ENCODE measurements at places on chromosomes 6 and 20.

GRCh38 chr6:116364321-116364720 lies 6.4 kb upstream of the DSE start:
- no peak for DNase-seq

- DNase-seq = no peak
Measured at GRCh38 chr6:161279677-161280415, 6.0 kb upstream of the AGPAT4 start.

DNA sequence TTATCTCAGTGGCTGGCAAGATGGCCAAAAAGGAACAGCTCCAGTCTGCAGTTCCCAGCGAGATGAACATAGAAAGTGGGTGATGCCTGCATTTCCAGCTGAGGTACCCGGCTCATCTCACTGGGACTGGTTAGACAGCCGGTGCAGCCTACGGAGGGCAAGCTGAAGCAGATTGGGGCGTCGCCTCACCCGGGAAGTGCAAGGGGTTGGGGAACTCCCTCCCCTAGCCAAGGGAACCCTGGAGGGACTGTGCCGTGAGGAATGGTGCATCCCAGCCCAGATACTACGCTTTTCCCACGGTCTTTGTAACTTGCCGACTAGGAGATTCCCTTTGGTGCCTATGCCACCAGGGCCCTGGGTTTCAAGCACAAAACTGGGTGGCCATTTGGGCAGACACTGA lies 324.7 kb downstream of the GJA1 start:
- no peak for DNase-seq

- peak; percentile 13 for DNase-seq
Measured at GRCh38 chr6:151647976-151648639, 154.3 kb downstream of the CCDC170 start.

DNA sequence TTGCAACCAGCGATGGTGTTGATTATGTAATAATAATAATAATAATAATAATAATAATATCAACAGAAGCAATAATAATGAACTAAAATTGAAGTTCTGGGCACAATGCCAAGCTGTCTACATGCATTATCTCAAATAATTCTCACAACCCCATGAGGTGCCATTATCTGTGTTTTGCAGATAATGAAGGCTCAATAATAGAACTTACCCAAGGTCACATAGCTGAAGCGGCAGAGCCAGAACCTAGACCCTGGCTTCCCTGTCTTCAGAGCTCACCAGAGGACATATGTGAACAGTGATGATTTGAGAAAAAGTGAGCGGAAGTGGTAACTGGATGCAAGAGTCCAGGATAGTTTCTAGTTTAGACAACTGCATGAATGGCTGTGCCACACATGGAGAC lies 91.0 kb downstream of the HIVEP1 start:
- no peak for DNase-seq

DNA sequence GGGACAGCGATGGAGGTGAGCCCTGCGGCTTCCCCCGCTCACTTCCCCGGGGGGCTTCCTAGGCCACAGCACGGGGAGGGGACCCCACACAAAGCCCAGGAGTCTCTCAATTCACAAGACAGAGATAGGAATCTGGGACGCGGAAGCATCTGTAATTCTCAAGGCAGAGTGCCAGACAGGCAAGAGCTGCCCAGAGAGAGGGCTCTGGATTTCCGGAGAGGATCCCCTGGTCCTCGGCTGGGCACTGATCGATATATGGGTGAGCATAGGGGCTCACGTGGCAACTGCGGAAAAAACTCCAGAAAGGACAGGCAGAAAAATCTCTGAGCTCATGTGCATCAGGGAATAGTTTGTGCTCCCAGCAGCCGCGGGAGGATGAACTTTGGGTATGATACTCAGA lies 296.2 kb downstream of the NRN1 start:
- no peak for DNase-seq

DNA sequence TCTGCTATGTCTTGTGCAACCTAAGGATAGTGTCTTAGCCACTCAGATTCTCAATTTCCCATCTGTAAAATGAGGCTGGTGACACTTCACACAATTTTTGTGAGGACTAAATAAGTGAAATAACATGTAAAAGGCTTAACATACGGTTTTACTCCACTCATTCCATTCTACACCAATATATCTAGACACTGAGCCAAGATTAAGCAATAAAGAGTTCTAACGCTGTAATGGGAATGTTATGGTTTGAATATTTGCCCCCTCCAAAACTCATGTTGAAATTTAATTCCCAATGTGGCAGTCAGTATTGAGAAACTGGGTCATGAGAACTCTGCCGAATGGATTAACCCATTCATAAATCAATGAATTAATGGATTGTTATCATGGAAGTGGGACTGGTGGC lies 301.0 kb downstream of the HACE1 start:
- DNase-seq = peak; percentile 27

GRCh38 chr6:149472241-149472640 lies 12.6 kb downstream of the ZC3H12D start:
- no peak for DNase-seq

DNA sequence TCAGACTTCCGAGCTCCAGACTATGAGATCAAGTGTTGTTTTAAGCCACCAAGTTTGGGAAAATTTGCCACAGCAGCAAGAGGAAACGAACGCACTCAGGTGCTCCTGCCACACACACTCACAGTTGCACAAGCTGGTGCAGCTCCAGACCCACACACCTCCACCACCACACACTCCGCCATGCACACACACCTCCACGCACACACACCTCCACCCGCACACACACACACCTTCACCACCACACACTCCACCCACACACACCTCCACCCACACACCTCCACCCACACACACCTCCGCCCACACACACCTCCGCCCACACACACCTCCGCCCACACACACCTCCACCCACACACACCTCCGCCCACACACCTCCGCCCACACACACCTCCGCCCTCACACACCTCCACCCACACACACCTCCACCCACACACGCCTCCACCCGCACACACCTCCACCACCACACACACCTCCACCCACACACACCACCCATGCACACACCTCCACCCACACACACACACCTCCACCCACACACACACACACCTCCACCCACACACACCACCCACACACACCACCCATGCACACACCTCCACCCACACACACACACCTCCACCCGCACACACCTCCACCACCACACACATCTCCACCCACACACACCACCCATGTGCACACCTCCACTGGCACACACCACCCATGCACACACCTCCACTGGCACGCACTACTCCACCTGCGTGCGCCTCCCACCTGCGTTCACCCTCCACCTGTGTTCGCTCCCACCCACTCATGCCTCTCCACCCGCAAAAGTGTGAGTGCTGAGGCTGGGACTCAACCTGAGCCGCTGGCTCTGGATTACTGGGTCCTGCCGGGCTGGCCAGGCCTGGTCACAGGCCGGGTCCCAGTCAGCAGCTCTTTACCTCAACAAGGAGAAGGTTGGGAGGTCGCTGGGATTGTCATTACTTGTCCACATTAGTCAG lies 175.6 kb downstream of the BMP7 start:
- no peak for DNase-seq

- no peak for DNase-seq
Measured at GRCh38 chr20:62286493-62287064, 16.2 kb upstream of the ADRM1 start.

DNA sequence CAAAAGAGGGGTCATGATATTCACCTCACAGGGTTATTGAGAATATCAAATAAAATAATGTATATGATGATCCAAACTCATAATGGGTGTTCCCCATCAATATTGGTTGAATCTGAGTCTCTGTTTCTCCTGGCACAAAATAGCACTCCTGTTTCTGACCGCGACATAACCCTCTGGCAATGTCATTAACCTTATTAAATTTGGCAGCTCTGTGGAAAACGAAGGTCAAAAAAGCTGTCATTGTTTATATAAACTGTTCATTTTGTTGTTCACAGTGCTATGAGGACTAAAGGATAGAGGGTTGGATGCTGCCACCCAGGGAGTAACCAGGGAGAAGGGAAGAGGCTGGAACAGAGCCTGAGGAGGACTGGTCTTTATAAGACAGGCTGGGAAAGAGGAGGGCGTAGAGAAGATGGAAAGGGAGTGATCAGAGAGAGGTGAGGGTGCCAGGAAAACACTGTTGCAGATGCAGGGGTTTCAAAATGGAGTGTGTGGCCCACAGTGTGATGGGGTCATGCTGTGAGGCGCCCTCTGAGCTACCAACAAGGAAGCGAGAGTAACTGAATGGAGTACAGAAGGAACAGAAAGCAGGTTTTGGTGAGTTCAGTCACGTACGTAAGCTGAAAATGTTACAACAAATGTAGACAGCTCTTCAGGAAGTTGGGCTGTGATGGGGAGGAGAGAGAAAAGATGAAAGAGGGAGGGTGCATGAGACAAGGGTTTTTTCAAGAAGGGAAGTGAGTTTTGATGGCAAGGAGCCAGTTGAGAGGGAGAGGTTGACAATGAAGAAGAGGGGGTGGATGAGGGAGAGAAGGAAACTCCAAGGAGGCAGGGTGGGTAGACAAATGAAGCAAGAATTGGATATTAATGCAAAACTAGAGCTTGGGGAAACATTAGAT lies 251.6 kb upstream of the TAB2 start:
- no peak for DNase-seq

DNA sequence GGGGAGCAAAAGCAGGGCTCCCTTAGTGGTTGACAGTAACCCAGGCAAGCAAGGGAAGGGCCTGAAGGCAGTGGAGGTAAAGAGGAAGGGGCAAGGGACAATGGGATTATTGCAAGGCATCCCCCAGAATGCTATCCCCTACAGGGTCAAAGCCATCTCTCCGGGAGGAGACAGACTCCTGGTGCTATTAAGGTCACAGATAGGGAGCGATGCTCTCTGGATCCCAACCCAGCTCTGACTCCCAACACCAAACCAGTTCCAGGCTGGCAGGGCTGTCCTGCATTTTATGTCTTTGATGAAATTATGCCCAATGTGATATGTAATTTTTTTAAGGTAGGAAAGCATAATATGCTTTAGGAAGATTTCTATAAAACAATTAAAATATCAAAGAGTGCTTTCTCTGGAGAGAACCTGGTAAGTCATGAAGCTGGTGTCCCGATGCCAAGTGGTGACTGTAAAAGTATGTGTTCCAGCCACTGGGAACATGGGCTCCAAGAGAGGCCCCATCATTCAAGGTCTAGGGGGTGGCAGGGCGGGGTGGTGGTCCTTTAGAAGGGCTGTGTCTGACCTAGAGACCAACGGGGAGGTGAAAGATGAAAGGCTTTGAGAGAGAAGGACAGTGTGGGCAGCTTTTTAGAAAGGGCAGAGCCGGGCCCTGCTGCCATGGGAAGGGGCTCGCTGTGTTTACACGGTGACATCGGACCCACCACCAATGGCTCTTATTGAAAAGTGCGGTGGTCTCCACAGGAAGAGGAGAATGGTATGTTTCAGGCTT lies 276.5 kb downstream of the CDC5L start:
- DNase-seq = no peak

DNA sequence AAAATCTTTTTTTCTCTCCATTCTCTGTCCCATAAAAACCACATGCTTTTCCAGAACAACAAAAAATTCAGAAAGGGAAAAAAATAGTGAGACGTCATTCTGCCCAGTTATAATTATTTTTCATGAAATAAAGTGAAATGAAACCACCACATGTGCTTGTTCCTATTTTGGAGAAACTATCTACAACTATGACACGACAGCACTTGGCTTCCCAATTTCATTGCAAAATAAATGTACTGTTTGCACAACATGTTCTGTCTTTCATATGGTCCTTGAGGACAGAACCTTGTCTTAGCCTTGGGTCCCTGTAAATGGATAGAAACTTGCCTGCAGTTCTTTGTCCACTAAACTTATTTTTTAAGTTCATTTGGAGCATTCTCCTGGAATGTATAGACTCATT lies 5.6 kb upstream of the MAN1A1 start:
- DNase-seq = peak; percentile 75

GRCh38 chr6:43972179-43972912 lies 154.9 kb downstream of the MRPL14 start:
- DNase-seq = peak; percentile 48

DNA sequence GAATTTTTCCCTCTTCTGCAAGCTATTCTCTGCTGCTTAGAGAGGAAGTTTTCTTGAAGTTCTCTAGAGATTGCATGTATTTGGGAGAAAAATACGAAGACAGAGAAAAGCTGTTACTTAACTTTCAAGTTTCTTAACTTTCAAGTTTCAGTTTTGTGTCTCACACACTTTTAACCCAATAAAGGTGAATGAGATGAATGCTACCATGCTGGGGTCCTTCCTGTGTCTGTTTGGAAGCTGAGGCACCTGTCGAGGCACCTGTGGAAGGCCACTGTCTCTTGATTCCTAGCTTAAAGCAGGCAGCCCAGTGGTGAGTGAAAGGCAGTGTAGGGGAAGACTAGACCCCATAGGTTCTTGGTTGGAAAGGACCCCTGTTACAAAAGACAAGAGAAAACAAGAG lies 372.8 kb upstream of the JARID2 start:
- no peak for DNase-seq

DNA sequence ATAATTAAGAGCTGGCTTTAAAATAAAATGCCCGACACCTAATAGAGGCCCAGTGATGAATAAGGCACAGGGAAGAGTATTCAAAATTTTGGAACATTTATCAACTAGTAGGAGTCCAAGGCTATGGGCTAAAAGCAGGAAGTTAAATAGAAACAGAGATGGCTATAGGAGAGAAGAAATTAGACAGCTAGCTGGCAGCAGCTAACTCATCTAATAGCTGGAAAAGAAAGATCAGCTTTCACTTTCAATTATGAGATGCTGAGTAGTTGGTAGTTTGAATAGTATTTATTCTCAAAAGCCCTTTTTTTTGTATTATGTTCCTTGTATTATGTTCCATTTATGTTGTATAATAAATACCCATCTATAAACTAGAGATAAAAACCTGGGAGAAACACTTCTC lies 215.7 kb downstream of the SLC35F1 start:
- DNase-seq = no peak

DNA sequence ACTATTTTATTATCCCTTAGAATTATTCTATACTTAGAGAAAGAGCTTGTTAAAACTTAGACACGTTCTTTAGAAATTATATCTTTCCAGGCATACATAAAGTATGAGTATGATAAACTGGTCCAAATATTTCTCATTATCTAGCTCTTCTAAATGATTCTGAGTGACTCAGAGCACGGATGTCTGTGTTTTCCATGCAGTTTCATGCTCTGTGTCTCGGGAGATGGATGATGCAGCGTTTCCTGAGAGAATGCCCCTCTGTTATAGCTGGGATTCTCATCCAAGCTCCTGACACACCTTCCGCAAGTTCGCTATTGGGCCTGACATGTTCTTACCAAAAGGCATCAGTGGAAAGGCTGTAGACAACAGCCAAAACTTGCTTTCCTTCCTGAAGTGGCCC lies 19.3 kb downstream of the SIRT5 start:
- no peak for DNase-seq

DNA sequence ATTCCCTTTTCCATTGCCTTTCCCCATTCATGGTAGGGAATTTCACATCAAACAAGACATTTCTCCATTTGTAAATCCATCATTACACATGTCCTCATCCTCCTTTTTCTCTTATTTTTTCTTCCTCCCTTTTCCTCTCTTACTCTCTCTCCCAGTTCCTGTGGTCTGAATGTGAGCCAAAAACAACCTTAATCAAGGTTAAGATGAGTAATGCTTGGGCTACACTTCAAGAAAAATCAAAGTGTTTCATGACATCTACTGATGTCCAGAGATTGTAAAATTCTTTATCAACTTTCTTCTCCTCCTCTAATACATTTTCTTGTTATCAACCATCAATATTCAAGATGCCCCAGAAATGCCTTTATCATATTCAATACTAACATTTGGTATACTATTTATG lies 208.0 kb upstream of the PRND start:
- DNase-seq = peak; percentile 25

GRCh38 chr20:3213226-3213625 lies 3.9 kb downstream of the ITPA start:
- no peak for DNase-seq

All from fibroblast of gingiva (primary cell).